Activated naive CD4-positive, alpha-beta T cell treated with anti-CD3 and anti-CD28 coated beads, Interleukin-2, amount 50 U/mL, for 16 hours (primary cell): ENCODE measurements at places on chromosomes 7 and 10.

- DNase-seq = no peak
Observed at GRCh38 chr7:45241339-45242109, 83.9 kb downstream of the RAMP3 start.

- no peak for DNase-seq
Observed at GRCh38 chr7:42495256-42495655, 258.2 kb upstream of the GLI3 start.

DNA sequence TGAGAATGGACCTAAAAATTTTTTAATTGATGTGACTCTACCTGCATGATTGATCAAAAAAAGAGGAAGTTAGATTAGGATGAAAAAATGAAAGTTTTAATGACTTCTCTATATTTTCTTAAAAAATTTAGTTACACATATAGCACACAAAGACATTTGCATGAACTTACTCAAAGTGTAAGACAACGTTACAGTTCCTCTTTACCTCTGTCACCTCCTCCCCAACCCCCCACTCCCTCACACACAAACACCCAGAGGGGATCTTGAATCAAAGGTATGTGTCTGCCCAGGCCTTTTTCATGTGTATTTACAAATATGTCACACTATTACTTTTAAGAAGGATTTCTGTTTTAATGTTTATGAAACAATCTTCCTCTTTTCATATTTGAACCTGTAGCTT lies 20.6 kb upstream of the CDCA7L start:
- no peak for DNase-seq

- DNase-seq = no peak
Observed at GRCh38 chr10:70902661-70903261, 14.4 kb upstream of the PCBD1 start.

DNA sequence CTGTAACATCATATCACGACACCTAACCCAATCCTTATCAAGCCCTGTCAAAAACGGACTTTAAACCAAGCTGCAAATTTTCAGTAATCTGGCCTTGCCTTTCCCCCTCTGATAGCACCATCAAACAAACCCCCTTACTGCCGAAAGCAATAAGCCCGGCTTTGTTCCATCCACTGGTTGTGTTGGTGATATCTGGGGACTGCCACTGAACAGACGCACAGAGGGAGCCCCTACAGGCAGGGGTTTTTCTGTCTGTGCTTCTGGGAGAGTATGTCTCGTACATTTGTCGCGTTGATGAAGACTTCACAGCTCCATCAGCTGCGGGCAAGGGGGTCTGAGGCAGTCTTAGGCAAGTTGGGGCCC lies 550 bp upstream of the PLAU start:
- no peak for DNase-seq

DNA sequence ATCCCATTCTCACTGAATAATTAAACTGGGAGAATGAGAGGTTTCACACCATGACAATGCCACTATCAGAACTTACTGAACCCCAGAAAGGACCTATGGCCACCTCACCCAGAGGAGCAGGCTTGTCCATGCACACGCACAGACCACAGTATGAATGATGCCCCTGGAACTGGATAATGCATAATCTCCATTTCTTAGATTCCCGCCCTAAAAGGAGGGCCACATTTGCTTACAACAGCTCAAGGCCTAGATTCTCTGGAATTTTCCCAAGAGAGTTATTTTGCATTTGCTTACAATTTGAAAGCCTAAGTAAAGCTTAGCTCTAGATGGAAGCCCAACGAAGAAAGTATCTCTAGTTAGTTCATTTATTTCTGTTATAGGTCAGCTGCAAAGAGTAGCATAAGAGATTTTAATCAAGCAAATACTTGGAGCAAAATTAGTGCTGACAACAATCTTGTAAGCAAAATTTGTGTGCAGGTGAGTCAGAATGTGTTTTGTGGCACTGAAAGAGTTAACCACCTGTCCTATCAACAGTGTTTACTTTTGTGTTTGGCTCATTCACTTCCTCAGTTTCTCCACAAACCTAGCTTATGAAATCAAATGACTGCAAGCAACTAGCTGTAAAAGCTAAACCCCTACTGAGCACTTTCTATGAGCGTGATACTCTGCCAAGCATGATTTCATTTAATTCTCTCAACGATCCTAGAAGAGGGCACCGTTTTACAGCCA lies 32.1 kb downstream of the ELMO1 start:
- DNase-seq = no peak

DNA sequence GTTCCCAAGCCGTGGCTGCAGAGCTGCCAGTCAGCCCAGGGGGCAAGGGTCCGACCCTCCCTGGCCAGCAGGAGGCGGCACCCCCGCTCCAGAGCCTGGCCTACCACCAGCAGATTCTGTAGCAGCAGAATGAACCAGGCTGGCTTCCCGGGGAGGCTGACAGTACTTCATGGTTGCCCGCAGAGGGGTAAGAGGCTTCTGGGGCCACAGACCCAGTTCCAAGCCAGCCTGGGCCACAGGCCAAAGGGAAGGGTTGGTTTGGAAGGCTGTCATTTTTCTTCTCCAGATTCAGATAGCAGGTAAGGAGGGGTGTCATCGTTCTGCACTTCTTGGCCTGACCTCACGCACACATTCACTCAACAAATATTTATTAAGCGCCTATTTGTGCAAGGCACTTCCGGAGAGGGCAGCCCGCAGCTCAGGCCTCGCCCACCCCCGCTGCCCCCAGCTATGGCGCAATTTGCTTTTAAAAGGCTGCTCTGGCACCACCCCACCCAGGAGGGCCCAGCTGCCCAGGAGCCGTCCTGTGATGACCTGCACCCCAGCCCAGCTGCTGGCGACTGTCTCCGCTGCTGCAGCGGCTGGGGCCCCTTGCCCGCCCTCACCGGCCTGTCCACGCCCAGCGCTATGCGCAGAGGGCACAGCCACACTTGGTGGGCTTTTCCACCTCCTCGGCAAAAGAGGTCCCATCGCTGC lies 168.5 kb downstream of the LCOR start:
- no peak for DNase-seq

- no peak for DNase-seq
Observed at GRCh38 chr7:36943591-36944435, 219.5 kb upstream of the AOAH start.

DNA sequence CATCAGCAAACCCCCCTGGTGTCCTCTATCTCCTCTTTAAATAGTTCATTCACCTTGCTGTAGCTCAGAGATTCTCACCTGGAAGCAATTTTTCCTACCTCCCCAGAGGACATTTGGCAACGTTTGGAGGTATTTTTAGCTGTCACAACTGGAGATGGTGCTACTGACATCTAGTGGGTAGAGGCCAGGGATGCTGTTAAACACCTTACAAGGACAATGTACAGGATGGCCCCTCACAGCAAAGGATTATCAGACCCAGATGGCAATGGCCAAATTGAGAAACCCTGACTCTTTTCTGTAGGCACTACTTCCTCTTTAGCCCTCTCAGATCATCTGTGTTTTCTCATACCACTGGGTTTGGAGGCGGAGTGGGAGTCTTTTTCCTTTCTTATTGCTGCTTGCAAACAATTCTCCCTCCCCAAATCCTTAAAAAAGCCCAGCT lies 13.2 kb upstream of the TRA2A start:
- no peak for DNase-seq

DNA sequence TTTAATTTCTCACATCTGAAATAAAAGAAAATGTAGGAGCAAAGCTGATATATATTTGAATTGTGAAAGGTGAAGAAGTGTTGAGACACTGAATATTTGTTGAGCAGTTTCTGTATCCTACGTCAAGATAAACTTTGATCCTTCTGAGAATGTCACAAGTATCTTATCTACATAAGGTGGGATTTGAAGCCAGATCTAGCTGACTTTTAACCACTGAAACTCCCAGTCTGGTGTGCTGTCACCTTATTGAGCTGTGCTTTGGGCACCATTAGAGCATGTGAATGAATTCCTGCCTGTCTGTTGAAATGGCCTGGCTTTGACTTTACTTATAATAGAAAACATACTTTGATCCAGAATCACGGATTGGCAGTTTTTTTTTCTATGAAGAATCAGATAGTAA lies 15.2 kb downstream of the GPR141 start:
- DNase-seq = no peak

- no peak for DNase-seq
Observed at GRCh38 chr7:79489371-79489770, 35.9 kb upstream of the MAGI2 start.
